Esophagus muscularis mucosa (tissue), 4 donors: ENCODE measurements at places on chromosomes 5 and 9.

DNA sequence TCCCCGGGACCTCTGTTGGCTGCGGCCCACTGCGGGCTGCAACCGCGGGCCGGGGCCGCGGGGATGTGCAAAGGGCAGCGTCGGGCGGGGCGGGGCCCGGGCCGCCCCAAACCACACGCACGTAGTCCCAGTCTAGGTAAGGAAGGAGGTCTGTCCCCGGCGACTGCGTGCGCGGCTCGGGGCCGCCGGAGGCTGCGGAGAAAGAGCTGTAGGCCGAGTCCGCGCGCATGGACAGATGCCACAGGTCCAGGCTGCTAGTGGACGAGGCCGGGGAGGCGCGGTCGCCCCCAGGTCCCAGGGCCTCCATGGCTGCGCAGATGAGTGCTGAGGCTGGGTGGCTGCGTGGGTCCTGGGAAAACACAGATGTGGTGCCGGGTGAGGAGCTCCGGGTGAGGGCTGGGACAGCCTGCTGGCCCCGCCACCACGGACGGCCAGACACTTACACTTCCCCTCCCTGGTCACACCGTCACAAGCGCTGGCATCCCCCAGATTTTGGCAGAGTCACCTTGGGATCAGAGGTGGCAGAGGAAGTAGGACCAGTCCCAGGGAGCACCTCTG lies 4.5 kb downstream of the SHROOM1 start:
- DNase-seq: no peak

DNA sequence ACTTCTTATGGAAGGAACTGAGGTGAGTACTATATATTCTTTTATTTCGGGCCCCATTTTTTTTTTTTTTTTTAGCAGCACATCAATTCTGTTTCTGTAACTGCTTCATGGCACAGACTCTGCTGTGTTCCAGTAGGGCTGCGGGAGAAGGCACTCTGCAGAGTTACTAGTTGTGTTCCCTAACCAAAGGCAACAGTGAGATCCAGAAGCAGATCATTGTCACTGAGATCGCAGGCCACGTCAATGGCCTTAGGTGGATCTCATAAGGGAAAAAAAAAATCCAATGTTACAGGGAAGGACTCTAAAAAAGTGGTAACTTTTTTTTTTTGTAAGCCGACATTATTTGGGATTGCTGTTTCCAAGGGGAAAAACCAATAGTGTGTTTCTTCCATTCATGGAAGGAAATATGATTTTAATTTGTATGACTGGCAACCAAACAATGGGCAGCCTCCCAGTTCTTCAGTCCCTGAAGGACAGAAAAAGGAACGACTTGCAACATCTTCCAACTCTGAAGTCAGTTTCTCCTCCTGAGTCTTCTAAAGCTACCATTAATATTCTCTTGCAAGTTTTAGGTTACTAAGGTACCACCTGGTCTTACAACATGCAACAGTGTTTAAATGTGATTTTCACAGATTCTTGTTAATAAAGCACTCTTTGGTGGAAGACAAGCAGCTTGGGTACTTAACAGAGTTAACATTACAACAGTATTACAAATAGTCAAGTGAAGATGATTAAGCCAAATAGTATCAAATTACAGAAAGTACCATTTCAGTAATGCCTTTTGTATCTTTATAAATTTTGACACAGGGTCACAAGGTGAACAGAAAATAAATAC lies 52.8 kb downstream of the HABP4 start:
- no peak for DNase-seq

DNA sequence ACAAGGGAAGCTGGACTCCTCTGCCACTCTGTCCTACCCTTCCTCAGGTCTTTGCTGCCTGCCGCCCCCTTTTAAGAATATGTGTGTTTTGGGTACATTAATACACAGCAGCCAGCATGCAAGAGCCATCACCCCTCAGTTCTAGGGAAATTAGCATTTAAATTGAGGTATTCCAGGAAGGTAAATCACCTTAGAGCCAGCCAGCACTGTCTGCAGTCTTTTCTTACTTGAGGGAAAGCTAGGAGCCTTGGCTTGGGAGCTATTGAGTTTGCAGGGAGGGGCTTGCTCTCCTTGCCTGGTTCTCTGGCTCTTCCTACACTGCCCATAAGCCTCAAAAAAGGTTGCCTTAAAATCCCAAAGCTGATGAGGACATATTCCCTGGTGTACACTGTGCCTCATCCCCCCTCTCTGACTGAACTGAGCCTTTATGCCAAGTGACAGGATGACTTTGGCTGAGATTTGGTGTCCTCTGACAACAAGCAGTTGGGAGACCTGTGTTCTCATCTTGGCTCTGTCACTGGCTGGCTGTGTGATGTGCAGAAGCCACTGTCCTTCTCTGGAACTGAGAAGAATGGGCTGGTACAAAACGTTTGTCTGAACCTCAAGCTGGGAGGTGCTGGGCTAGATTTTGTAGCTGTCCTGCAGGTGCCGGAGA lies 54.1 kb downstream of the TRIM32 start:
- no peak for DNase-seq

DNA sequence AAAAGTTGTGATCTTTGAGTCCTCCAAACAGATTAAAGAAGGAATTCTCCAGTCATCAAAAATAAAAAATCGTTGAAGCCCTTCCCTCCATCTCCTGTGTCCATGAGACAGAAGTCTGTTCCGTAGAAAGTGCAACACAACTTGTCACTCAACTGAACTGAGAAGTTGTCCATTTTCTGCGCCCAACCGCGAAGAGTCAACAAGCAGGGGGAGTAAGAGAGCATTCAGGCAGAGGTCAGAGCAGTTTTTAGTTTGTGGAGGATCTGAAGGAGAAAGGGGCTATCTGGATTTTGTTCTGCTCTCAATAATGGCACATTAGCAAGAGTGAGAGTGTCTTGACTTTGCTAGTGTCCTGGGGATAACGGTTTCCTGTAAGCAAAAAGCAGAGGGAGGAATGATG lies 303.9 kb downstream of the ICE1 start:
- no peak for DNase-seq

DNA sequence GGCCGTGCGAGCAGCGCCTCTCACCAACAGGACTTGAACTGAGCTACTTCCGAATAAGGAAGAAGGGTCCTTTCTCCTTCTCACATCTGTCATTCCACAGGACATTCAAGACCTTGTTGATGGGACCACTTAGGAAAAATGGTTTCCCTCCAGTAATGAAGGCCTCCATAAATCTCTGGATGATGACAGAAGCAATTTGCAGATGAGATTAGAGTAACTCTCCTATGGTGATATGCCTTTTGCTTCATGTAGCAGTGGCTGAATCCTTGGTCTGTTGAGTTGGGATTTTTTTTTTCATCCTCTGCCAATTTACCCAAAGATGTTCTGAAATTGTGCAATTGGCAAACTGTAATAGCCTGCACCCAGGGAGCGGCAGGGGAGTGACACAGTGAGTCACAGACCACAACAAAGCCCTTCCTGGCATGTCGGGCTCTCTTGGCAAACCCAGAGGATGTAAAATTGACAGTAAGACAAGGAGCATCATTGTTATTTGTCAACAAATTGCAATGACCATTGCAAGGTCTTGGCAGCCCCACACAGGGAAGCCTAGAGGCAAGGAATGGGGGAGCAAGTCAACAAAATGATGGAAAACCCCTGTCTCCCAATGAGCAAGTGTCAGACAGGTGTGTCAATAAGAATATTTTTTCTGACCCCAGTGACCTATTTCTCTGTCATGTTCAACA lies 275.9 kb downstream of the ACTL7B start:
- DNase-seq: no peak
